Esophagus muscularis mucosa (tissue), 4 donors: ENCODE measurements at places on chromosomes 4 and X. TPM values are rescaled to one million over a fixed set of nuclear protein-coding genes. Genes with fewer than 3 reads are reported as not detected.

Gene CXCL8
- 8.0 TPM for total RNA-seq

Gene WWC2
- 35.7 TPM for total RNA-seq

Gene LUZP4
- total RNA-seq: not detected

Gene DCX
- 0.13 TPM for total RNA-seq

Gene IQSEC2
- total RNA-seq: 19.5 TPM

- DNase-seq: no peak
These were observed 18.9 kb downstream of the TMPRSS11E start for GRCh38 chr4:68466185-68466584.

GRCh38 chr4:42458657-42459056 is 61.4 kb downstream of the SHISA3 start:
- no peak for DNase-seq

DNA sequence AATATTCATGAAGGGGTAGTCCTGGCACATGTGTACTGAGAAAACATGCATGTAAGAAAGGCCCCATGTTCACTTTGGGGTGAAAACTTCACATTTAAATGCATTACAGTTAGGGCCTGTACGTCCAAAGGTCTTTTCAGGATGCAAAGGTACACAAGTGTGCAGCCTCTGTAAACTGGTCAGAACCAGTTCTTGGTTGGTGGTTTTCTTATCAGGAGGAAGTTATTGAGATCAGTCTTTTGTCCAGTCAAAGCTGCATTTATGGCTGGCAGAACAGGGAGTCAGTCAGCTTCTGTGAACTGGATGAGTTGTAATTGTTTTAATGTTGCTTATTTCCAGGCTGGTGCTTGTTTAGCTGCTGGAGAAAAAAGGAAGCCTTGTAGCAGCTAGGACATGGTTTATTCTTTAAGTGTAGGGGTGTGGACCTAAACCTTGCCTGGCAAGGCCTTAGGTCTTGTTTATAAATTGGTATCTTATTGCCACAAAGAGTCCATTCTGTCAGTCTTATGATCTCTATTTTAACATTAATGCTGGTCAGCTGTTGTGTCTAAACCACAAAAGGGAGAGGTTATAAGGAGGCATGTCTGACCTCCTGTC is 1906.6 kb upstream of the TENM3 start:
- no peak for DNase-seq

DNA sequence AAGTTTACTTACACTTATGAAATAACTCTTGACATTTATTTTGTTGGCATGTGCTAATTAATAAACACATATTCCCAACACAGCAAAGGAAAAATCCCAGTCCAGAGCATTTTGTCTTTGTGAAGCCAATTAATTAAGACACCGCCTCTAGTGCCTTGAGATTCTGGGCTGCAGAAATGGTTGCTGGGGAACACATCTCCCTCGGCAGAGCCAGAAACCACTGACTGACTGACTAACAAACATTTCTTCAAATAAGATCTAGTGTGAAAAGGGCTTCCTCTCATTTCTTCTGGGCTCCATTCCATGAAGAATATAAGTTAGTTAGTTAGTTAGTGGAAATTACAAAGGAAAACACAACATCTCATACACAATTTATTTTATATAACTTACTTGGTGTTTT is 28.4 kb upstream of the NAP1L5 start:
- DNase-seq: no peak

DNA sequence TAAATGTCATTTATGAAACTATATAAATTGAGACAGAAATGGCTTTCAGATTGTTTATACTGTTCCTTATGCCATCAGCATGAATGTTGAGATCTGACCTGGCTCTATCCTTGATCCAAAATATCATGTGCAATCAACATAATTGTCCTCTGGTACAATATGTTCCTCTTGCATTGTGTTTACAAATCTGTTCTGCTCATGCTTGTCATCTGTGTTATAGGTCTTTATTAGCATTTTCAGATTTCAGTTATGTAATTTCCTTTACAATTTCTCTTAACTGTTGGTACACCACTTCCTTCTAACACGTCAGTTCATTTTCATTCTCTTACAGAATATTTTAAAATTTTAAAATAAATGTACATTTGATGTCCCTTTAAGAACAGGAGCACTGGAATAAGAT is 1.6 kb downstream of the HPGD start:
- no peak for DNase-seq

DNA sequence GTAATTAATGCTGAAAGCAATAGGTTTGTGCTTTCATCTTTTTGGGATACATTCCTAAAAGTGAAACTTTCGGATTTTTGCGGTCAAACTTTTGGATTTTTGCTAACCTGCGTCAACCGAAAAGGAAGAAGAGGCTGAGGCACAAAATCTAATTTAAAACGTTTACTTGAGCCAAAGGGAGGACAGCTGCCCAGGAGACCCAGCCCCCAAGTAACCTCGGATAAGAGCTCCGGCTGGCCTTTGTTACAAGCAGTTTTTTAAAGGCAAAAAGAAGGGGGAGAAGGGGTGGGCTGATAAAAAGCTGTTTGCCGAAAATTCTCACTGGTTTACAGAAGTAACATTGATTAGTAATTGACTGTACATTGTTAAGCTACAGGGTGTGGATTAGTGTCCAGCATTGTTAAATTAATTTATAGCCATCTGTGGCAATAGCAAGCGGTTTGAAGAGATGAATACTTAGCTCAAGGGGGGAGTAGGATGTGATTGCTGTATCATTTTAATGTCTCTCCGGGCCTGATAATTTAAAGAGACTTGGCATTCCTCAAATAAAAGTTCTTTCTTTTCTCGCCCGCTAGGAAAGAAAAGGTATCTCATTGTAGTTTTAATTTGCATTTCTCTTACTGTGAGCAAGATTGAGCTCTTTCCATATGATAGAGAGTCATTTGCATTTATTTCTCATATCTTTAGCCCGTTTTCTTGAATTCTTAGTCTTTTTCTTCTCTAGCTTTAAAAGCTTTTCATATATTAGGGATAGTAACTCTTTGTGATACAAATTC is 59.1 kb upstream of the USP9X start:
- DNase-seq: no peak

GRCh38 chr4:40305328-40306170 is 29.6 kb upstream of the CHRNA9 start:
- no peak for DNase-seq

- no peak for DNase-seq
These were observed 85.2 kb downstream of the ADGRA3 start for GRCh38 chr4:22430626-22431025.

GRCh38 chrX:109732017-109732801 is 848 bp downstream of the ACSL4 start:
- no peak for DNase-seq

DNA sequence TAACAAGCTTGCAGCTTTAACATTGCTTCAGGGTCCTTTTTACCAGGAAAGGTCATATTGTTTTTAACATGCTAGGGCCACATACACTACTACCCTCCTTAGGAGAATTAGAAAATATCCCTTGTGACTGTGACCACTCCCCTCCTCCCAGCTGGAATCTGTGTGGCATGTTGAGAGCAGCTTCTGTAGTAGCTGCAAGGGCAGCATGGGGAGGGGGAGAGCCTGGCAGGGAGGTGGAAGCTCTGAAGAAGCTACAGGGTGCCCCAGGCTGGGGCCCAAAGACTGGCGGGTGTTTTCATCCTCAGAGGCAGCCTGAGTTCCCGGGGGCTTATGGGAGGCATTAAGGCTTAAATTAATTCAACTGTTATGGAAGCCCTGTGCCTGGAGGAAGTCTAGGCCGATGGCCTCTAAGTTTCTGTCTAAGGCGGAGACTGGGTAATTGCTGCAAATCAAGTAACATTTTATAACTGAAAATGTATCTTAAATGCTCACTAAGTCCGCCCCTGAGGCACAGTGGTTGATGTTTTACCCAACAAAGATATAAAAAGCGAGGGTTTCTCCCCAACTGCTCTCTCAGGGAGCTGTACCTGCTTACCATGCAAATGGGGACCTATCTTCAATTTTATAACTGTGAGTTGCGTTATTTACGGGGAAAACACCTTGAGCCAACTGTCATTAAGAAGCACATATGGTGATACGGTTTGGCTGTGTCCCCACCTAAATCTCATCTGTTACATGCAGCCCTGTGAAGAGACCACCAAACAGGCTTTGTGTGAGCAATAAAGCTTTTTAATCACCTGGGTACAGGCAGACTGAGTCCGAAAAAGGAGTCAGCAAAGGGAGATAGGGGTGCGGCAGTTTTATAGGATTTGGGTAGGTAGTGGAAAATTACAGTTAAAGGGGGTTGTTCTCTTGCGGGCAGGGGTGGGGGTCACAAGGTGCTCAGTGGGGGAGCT is 37.4 kb upstream of the STS start:
- no peak for DNase-seq

GRCh38 chrX:133660281-133660680 is 245.0 kb upstream of the GPC4 start:
- DNase-seq: no peak
